Left cardiac atrium (tissue), 4 donors: ENCODE measurements at places on chromosomes 12 and 14. TPM values are rescaled to one million over a fixed set of nuclear protein-coding genes. Genes with fewer than 3 reads are reported as not detected.

- no peak for DNase-seq
Measured at GRCh38 chr12:110995615-110996014, 75.2 kb upstream of the MYL2 start.

DNA sequence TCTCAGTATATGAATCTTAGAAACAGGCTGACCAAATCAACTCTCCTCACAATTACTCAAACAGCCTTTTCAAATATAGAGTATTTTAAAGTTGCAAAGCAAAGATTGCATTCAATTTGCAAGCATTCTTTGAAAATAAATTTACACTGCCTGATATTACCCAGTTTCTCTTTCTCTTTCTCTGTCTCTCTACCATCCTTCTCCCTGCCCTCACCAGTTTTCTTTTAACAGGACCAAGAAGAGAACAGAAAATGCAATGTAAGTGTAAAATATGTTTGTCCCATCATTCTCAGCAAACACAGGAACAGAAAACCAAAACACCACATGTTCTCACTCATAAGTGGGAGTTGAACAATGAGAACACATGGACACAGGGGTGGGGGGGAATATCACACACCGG is 520.3 kb upstream of the USP15 start:
- DNase-seq, result no peak

DNA sequence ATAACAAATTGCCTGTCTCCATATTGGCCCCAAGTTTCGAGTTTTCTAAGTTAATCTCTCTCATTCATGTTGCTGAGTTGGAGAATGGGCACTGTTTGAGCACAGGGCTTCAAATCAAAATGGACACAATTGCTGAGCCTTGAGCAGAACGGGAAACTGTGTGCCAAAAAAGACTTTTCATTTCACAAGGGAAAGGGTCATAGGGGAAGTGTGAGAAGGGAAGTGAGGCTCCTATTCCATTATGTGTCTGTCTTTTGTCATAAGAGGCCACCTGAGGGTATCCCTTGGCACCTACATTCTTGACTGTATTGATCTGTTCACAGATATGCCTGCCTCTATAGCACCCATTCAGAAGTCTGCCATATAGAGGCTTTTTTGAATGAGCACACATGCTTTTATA is 59.1 kb downstream of the TTLL5 start:
- DNase-seq, result no peak

DNA sequence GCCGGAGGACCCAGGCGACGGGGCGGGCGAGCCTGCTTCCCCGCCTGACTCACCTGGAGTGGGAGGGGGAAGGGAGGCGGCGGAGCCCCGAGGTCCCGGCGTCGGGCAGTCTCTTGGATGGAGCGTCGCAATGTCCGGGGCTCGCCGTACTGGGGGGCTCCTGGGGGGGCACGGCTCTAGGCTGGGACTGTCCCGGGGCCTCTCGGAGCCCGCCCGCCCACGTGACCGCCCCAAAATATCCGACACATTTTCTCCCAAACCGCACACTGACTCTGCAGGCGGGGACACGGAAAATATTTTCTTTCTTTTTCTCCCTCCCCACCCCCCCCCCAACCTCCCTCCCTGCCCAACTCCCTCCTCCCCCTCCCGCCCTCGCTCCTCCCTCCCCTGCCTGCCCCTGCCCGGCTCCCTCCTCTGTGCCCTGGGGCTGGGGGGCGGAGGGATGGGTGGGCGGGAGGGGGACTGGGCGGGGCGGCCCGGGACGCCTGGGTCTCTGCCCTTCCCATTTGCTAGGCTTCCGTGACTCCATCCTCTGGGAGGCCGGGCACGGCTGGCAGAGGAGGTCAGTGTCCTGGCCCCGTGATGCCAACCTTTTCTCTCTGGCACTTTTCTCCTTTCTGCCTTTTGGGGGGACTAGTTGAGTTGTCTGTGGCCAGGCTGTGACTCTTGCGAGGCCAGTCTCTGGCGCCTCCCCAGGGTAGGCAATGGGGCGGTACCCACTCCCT is at the start of gene RARG:
Gene RARG (minus strand): TSS at position 289 of the 725 bp plus-strand sequence. CDS start 4,664 bp downstream, outside the sequence.
- DNase-seq, result peak; percentile 57

The ALDH2 gene
- total RNA-seq, result 268 TPM

The AQP5 gene
- total RNA-seq, result 1.0 TPM

- DNase-seq, result no peak
Measured at GRCh38 chr12:57637364-57637763, 4.4 kb upstream of the B4GALNT1 start.

DNA sequence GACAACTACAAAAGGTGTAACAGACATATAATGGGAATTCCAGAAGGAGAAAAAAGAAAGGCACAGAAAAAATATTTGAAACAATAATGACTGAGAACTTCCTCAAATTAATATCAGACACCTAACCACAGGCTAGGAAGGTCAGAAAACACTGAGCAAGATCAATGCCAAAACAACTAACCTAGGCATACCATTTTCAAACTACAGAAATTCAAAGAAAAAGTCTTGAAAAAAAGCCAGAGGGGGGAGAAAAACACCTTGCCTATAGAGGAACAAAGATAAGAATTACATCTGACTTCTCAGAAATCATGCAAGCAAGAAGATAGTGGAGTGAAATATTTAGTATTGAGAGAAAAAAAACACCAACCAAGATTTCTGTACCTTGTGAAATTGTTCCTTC is 77.8 kb downstream of the RIN3 start:
- no peak for DNase-seq

The PIWIL1 gene
- not detected for total RNA-seq

GRCh38 chr12:56222531-56222895 is 791 bp upstream of the RNF41 start:
- no peak for DNase-seq

GRCh38 chr12:5901416-5901815 is 43.6 kb downstream of the ANO2 start:
- no peak for DNase-seq

GRCh38 chr14:22276913-22277816 is 311.9 kb downstream of the DAD1 start:
- no peak for DNase-seq

The MYH6 gene
- total RNA-seq, result 10,415 TPM

The RND1 gene
- total RNA-seq, result 0.79 TPM

The AGAP2 gene
- total RNA-seq, result 5.0 TPM

DNA sequence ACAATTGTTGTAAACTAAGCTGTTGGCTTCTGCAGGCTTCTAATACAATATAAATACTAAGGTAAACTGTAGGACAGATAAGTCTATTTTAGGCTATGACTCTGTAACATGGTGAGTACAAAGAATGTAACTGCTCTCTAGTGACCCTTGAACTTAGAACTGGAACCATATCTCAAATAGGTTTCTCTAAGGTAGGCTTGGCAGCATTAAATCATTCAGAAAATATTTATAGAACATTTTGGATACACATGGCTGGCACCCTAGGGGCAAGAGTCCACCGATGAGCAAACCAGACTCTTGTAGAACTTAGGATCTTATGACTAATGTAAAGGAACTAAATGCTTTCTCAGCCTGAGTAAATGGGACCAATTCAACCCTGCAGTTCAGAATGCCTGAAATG is 19.4 kb upstream of the SLC25A3 start:
- DNase-seq, result no peak

- peak; percentile 80 for DNase-seq
Measured at GRCh38 chr12:111812881-111813741, 28.9 kb upstream of the MAPKAPK5 start.

DNA sequence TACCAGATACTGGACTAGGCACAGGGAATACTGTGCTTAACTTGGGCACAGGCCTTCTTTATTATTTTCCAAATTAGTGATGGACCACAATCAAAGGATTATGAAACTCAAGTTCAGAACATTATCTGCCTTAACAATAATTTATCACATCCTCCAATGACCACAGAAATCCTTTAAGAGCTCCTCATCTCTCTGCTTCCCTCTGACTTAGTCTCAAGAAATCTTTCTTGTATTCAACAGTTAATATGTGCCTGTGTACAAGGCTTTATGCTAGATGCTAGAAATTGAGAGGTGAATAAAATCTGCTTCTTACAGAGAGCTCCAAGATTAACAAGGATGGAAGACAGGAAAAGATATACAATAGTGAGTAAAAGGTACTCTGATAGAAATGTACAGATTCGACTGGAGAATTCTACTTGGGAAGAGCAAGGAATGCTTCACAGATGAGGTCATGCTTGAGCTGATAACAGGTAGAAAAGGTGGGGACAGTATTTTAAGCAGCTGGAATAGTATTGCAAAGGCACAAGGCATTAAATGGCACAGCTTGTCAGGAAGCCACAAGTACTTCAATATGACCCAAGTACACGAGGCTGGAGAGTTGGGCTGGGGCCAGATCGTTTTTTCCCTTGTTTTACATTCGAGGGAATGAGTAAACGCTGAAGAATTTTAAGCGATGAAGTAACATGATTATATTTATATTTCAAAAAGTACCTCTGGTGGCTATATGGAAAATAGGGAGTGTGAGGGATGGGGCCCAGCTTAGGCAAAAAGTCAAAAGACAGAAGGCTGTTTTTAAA is 55.1 kb upstream of the ARID2 start:
- peak; percentile 58 for DNase-seq

- peak; percentile 51 for DNase-seq
Measured at GRCh38 chr14:74531467-74531866, 37.9 kb downstream of the ISCA2 start.

- DNase-seq, result peak; percentile 73
Measured at GRCh38 chr12:26195250-26195640, at the start of gene SSPN. TSS of gene SSPN (plus strand) at chr12:26195573. CDS start at chr12:26195673, 100 bp downstream.

DNA sequence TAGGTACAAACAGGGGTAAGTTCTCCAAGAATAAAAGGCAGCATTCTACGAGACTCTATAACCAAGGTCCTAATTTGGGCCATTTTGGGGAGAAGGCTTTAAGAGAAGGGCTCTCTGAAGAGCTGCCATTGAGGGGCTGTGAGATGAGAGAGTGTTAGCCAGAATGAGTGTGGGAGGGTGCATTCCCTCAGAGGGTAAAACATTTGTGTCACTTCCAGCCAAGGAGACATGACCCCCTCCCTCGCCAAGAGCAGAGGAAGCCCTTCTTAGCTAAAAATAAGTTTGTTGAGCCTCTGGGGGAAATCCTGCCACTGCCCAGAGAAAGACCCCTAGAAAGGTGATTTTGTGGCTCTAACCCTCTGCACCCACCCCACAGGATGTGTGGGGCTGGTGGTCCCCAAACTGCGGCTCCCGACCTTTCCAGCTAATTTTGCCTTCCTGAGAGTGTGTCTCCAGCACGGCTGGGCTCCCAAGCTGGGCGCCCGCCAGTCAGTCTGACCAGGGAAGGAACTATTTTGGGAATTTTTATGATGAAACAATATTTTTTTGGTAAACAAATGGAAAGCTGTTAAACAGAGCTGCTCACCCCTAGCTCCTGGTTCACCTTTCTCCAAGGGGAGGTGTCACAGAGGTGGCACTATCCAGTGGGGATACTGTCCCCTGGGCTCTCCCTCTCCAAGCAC is 65.9 kb upstream of the JDP2 start:
- DNase-seq, result peak; percentile 29

DNA sequence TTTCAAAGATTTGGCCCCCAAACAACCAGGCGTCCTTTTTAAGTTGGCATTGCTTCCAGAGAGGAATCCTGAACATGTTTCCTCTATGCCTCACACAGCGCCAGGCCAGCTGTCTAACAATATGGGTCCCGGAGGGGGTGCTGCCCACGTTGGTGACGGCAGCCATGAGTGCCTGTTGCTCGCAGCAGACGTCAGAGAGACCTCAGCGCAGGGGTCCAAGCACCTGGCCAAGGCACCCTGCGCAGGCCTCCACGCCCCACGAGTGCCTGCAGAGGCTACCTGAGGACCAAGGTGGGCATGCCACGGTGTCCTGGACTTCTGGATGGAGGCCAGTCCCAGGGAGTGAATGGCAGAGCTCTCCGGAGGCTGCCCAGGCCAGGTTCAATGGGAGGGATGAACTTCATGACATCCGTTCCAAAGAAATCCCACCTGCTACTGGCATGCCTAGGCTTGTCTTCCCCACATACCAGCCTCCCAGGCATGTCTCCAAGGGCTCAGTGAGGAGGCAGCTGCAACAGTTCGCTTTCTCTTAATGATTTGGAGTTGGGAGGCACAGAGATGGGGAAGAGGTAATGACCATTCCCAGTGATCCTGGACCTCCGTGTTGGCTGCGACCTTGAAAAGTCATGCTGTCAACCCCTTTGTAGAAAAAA is 11.6 kb upstream of the FOXN3 start:
- peak; percentile 42 for DNase-seq

- no peak for DNase-seq
Measured at GRCh38 chr12:111188436-111188835, 180.5 kb downstream of the PHETA1 start.

The KIF5A gene
- total RNA-seq, result 0.18 TPM

GRCh38 chr12:69338120-69338859 is 9.9 kb upstream of the LYZ start:
- no peak for DNase-seq

DNA sequence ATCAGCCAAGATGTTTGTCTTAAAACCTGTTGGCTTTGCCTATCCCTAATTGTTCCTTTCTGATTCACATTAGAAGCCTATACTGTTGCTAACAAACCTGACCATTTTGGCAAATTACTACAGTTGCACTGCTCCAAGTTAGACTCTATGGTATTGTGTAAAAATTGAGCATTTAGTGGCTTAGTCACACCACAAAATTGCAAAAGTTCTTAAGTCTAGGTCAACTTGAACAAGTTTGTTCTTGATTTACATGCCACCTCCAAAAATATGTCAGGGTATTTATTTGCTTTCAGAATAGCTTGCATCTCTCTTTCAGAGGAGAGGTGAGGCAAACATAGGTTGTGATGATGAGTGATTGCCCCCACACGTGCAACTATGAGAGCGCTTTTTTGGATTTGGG is 27.0 kb upstream of the PTHLH start:
- no peak for DNase-seq

GRCh38 chr12:7788294-7788660 is 925 bp upstream of the NANOG start:
- no peak for DNase-seq

The BCL2L2 gene
- total RNA-seq, result 47.7 TPM

DNA sequence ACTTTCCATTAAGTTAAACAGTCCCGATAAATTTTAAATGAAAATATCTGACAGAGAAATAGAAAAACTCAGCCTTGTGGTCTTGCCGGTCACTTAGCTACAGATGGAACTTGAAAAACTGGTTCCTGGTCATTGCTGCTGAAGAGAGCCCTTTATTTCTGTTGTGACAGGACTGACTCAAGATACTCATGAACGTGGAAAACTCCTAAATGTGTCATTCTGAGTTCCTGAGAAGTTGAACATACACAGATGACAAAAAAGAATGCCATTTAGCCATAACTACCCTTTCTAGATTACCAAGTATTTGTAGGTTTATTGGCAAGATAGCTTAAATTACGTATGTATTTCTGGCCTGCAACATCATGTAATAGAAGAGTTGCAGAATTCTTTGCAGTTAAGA is 134.2 kb downstream of the HMGA2 start:
- DNase-seq, result no peak

DNA sequence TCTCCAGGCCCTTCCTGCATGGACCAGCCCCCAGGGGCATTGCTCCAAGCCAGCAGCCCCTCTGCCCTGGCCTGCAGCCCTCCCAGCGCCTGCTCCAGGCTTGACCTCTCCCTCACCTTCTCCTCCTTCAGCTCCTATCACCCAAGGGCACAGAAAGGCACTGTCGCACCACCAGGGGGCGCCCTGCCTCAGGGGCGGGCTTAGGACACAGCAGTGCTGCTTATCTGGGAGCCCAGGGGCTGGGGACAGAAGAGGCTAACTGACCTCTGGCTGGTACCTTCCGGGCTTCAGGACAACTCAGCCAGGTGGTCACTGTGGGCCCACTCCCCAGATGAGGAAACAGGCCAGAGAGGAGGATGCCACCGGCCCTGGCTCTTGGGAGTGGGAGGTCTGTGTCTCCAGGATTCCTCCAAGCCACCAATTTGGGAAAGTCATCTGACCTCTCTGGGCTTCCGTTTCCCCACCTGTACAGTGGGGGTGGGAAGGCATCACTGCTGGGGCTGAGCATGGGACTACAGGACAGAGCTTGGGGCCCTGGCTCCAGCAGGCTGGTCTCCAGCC is 25.3 kb upstream of the GPR132 start:
- peak; percentile 83 for DNase-seq

GRCh38 chr14:60884134-60884533 is 96.7 kb downstream of the TRMT5 start:
- DNase-seq, result no peak

The CRY1 gene
- total RNA-seq, result 17.2 TPM
